Activated CD4-positive, alpha-beta T cell treated with anti-CD3 and anti-CD28 coated beads for 4 hours (primary cell): ENCODE measurements at places on chromosomes 11 and 22.
A peak's percentile ranks its signal among the peaks of the same experiment; 100 is the strongest.

- DNase-seq, result peak; percentile 16
These were observed 37.4 kb upstream of the ST14 start for GRCh38 chr11:130122141-130122575.

GRCh38 chr22:43540529-43540923 is 128.7 kb downstream of the MPPED1 start:
- DNase-seq, result no peak

- DNase-seq, result no peak
These were observed 117.8 kb downstream of the GGTLC2 start for GRCh38 chr22:22761963-22762772.

GRCh38 chr11:7031471-7031871 is 11.2 kb downstream of the NLRP14 start:
- DNase-seq, result no peak

GRCh38 chr11:76885390-76886097 is 24.8 kb downstream of the ACER3 start:
- no peak for DNase-seq

GRCh38 chr11:74570266-74571061 is 21.9 kb upstream of the POLD3 start:
- no peak for DNase-seq
